CMK (cell line): ENCODE measurements at places on chromosomes 2 and 18.

- no peak for DNase-seq
Measured at GRCh38 chr2:105391763-105392662, 6.8 kb downstream of the FHL2 start.

DNA sequence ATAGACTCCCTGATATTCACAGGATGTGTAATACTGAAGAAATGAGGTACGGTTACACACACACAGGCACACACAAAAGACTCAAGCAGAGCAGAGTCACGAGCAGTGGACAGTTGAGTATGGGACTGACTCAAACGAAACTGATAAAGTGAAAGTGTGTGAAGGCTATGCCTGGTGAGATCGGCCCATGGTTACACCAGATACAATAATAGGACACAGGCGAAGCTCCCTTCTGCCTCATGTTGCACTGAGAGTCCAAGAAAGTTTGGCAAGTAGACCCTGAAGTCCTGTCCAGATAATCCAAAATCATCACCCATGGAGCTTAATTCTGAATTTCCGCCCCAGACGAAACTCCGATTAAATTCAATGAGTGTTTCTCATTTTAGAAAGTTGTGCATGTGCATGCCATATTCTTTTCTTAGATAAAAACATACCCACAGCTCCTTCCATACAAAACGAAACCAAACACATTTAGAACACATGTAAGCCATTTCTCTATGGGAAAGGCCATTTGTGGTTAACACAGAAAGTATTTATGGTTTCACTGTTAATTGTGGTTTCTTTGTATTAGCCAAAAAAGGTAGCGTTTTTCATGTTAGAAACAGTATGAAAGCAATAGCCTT, 567.6 kb downstream of the PLCL1 start:
- DNase-seq = no peak

DNA sequence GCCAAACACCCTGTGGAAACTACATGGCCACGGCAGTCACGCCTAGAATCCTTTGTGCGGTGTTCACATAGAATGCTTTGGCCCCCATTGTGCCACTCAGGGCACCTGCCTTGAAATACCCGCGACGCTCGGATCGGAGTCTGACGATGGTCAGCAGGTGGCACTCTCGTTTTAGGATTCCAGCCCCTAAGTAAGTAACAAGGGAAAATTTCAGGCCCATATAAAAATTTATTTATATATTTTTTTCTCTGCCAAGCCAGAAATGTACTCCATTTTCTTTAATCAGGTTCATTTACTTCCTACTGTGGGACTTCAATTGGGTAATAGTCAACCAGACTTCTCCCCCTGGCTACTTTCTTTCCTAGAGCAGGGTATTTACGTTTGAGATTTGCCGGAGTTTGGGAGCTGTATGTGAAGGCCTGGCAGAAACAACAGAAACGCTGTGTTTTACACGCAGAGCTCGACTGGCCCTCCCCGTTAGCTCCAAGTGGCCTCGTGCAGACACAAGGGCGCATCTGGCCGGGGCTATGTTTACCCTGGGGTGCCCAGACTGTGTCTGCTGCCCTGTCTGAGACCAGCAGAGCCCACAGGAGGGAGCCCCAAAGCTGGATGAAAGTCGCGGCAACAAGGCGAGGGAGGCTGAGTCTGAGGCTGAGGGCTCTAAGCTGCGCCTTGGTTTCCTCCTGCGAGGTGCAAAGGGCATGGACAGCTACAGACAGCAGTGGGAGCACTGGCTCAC, 41.6 kb downstream of the LRRC30 start:
- no peak for DNase-seq

DNA sequence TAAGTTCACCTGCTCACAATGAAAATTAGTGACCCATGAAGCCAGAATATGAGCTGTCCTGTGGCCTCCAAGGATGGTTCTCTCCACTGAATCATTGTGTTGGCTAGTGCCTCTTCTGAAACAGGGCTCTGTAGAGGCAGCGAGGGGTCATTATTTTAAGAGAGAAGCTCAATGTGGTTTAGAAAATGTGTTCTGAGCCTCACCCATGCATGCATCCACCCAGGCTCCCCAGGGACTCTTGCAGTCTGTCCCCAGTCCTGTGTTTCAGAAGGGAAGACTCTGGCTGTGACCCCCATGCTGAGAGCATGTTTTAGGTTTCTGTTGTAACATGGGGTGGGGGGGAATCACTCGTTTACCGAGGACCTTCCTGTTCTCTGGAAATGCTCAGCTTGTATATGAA, 135.2 kb downstream of the RNF144A start:
- DNase-seq = no peak

GRCh38 chr2:3257826-3258225, 119.8 kb downstream of the EIPR1 start:
- no peak for DNase-seq

GRCh38 chr2:205427112-205427511, 255.2 kb upstream of the NRP2 start:
- DNase-seq = no peak

DNA sequence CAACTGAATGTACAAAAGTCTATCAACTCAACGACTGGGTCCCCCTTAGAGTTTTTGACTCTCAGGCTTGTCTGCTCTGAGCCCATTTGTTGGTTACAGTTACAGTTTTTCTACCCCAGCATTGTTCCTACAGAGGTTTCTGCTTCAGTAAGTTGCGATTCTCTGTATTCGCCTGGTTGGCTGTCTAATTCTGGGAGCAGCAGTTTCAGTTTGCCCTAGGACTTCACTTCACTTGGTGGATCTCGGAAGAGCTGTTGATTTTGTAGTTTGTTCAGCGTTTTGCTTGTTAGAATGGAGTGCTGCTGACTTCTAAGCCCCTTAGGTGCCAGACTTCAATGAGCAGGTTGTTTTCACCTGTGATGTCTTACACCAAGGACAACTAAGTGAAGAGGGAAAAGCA, 296.5 kb upstream of the EPAS1 start:
- no peak for DNase-seq

- no peak for DNase-seq
Measured at GRCh38 chr2:12704378-12704777, 12.4 kb upstream of the TRIB2 start.

GRCh38 chr2:121943285-121943684, 187.8 kb downstream of the TSN start:
- no peak for DNase-seq

GRCh38 chr2:61993422-61994024, 88.0 kb downstream of the COMMD1 start:
- no peak for DNase-seq

- DNase-seq = no peak
Measured at GRCh38 chr18:22020867-22021370, 148.5 kb upstream of the GATA6 start.

DNA sequence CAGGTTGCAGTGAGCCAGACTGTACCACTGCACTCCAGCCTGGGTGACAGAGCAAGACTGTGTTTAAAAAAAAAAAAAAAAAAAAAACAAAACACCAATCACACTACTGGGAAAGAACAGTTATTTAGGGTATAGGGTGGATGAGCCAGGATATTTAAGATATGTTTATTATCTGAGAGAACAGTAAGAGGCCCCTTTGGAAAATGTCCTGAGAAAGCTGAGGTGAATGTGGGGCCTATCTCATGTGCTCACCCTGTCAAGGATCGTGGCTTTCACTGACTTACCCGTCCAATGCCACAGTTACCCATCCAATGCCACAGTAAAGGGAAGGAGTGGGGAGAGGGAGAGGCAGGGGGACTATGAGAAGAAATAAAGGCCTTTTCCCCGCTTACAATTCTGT, 19.9 kb upstream of the ENOSF1 start:
- DNase-seq = no peak

DNA sequence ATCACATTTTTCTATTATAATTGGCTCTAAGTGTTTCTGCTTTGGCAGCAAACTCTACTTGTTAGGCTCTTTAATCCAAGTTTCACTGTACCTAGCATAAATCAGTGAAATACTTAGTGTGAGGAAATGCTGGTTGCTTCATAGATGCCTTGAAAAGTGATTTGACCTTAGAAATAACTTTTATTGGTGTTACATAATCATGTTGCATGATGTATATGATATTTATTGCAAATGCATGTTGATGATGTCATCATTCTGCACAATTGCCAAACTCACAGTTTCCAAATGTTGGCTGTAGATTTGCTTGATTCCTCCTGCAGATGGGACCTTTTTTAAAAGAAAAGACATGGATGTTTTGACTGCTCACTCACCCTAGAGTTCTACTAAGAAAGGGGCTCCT, 137.6 kb upstream of the BCL2L11 start:
- no peak for DNase-seq

DNA sequence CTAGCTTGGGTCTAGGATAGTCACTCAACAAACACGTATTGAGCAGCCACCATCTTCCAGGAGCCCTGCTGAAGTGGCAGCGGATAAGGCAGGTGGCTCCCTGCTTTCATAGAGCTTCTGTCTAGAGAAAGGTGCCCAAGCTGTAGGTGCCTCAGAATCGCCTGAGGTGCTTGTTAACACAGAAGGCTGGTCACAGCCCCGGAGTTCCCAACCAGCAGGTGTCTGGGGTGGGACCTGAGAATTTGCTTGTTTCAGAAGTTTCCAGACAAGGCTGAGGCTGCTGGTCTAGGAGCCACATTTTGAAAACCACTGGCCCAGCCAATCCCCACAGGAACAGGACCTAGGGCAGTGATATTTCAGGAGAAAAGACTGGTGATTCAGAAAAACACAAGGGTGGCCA, 45.3 kb upstream of the SMAD7 start:
- no peak for DNase-seq

DNA sequence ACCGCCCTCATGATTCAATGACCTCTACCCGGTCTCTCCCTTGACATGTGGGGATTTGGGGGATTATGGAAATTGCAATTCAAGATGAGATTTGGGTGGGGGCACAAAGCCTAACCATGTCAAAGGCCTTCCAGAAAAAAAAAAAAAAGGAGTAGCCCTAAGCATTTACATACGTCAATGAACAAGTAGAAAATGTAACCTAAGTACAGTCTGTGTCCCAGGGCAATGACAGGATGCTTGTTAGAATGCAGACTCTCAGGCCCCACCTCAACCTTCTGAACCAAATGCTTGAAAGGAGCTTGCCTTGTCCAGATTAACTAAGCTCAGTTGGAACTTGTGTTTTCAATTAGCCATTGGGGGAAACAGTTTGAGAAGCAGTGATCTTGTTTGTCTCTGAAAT, 802.1 kb downstream of the CPS1 start:
- no peak for DNase-seq

DNA sequence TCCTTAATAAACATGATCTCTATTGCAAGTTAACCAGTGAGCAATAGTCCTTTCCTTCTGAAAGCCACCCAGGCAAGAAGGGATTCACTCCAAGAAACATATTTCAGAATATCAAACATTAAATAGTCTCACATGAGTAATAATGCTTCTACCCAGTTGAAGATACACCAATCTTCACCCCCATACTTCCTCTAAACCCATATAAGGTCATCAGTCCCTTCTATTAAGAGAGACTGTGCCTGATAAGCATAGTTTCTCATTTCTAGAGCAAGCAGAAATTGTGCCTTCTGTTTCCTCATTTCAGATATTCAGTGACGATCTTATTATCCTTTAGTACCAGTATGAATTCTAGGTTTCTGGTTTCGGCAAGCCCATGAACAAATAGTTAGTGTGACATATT, 64.6 kb downstream of the DSEL start:
- peak; percentile 8 for DNase-seq

DNA sequence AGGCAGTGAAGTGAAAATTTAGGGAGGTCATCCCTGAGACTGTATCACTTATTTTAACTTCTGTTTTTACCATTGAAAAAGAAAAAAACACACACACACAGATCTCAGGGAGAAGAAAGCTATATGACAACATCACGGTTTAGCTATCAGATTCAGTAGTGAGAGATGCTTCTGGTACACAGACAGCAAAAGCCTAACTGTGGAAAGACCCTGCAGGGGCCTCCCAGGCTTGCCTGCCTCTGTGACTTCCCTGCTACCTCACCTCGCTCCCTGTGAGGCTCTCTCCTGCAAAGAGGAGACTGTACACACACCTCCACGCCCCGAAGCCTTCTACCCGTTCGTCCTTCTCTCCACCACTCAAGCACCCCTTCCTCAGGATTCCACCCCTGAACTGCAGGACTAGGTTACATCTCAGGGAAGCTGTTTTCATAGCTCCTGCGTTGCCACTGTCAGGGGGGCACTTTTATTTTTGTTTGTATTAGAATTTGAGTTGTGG, 86.3 kb downstream of the EPB41L3 start:
- DNase-seq = no peak

DNA sequence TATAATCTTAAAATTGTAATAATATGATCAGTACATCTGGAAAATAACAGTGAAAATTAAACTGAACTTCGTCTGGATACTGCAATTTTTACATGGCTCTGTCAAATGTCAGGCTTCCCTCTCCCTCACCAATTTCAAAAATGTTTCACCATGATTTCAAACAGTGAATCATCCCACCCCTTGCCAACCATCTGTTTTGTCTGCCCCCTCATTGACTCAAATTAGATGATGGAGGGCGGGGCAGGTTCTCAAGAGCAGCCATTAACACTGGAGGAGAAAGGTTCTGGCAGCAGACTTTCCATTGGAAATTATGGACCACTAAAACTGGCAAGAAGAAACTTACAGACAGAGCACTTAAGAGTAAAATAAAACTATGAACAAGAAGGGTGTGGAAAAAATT, 1195.7 kb upstream of the ZEB2 start:
- no peak for DNase-seq

- no peak for DNase-seq
Measured at GRCh38 chr2:209496586-209496982, 72.7 kb downstream of the MAP2 start.

- no peak for DNase-seq
Measured at GRCh38 chr2:225820826-225821225, 421.3 kb downstream of the NYAP2 start.

GRCh38 chr2:205539603-205540002, 142.7 kb upstream of the NRP2 start:
- DNase-seq = no peak

DNA sequence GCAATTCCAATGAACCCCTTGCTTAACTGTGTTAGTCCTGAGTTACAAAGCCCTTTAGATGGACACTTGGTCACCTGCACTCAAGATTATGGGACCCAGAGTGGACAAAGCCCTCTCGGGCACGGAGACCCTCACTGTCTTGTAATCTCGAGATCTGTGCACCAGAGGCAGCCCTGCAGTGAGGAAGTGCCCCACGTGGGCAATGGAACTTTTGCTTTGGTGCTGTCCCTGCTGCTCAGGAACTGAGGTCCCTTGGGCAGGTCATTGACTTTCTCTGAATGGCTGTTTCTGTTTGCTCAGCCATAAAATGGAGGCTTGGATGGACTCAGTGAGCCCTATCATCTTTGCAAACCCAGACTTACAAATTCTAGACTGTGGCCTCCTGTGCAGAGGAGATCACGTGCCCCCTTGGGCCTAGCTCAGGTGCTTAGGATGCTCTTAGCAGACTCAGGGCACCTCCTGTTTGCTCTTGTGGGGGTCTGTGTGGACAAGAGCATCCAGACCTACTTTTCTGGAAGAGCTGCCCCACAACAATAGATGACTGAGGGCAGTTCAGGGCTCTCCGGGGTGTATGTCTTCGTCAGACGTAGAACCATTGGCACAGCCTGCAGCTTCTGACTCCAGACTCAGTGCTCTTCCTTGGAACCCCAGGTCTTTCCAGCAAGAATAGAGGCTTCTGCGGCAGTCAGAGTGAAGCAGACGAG, 94.5 kb upstream of the HS6ST1 start:
- no peak for DNase-seq
